ENCODE measurements at places on chromosomes 1 and 21. TPM values are rescaled to one million over a fixed set of nuclear protein-coding genes. Genes with fewer than 3 reads are reported as not detected.

TTC22 gene
- 1.7 TPM for polyA plus RNA-seq

AMY1B gene
- polyA plus RNA-seq, result 1.1 TPM

SCAMP3 gene
- polyA plus RNA-seq, result 63.0 TPM

DNA sequence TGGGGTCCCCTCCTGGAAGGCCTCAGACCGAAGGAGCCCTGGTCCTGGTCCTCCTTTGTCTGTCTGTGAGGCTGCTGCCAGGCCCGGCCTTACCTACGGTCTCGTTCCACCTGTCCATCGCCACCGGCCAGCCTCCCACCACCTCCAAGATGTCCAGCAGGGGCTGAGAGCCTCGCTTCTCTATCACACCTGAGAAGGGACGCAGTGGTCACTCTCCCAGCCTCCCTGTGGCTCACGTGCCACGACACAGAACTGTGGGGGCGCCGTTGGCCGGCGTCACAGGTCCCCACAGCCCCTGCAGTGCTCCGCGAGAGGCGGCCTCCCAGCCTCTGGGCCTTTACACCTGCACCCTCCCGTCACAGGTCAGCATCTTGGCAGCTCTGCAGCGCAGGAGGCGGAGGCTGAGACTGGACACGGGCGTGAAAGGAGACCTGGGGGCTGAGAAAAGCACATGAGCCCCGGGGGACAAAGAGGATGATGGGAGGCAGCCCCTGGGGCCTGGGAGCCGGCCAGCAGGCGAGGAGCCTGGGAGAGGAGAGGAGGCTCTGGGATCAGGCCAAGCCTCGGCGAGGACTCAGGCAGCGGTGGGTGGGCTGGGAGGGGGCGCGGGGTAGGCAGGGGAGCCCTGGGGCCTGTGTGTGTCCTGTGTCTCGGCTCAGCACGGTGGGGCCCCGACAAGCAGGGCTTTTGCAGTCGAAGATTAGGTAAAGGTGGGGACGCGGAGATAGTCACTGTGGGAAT lies 20.5 kb downstream of the PRXL2B start:
- no peak for DNase-seq

GRCh38 chr1:188386666-188387065 lies 1557.9 kb downstream of the PLA2G4A start:
- no peak for DNase-seq

GRCh38 chr21:45327441-45328197 lies 39.9 kb upstream of the POFUT2 start:
- no peak for DNase-seq

- DNase-seq, result peak; percentile 50
Observed at GRCh38 chr1:109547463-109548320, 723 bp upstream of the GNAI3 start.

Data from testis (tissue), 5 donors.